ENCODE measurements at places on chromosomes 4 and X.

DNA sequence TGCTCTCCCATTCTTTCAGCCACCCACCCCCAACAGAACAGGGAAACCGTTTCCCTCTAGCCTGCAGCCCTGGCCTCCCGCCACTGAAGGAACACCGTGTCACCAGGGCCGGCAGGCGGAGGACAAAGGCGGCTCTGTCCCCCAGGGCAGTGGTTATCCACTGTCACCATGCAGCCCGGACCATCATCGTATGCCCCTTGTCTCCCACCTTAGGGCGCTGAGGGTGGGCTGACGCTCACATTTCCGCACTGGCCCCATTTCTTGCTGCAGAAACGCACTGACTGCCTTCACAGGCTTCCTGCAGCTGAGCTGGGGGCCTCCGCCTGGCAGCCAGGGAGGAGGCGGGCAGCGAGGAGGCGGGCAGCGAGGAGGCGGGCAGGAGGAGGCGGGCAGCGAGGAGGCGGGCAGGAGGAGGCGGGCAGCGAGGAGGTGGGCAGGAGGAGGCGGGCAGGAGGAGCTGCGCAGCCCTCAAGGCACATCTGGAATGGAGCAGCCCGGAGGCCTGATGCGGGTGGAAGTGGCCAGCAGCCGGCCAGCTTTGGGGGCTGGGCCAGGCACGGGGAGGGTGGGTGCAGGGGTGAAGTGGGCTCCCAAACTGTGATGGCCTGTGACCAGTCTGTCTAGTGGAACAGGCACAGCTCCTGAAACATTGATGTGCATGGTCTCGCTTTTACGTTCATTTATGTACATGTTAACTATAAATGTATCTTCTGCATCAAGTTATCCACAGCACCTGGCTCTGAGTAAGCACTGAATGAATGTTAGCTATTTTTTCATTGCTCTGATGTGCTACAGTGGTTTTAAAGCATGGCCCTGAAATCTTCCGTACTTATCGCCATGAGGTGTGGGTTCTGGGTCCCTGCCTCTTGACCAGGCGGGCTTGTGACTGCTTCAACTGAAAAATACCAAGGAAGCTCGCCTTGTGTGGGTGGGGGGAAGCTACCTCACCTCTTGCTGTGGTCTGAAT is 20.6 kb upstream of the KIAA0232 start:
- no peak for DNase-seq

DNA sequence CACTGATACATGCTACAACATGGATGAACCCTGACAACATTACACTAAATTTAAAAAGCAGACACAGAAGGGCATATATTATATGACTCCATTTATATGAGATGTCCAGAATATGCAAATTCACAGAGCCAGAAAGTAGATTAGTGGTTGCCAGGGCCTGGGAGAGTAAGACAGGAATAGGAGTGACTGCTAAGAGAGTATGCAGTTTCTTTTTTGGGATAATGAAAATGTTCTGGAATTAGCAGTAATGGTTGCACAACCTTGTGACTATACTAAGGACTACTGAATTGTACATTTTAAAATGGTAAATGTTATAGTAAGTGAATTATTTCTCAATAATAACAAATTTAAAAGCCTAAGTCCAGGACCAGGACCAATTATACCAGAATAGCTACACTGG is 29.5 kb upstream of the NUP54 start:
- no peak for DNase-seq

DNA sequence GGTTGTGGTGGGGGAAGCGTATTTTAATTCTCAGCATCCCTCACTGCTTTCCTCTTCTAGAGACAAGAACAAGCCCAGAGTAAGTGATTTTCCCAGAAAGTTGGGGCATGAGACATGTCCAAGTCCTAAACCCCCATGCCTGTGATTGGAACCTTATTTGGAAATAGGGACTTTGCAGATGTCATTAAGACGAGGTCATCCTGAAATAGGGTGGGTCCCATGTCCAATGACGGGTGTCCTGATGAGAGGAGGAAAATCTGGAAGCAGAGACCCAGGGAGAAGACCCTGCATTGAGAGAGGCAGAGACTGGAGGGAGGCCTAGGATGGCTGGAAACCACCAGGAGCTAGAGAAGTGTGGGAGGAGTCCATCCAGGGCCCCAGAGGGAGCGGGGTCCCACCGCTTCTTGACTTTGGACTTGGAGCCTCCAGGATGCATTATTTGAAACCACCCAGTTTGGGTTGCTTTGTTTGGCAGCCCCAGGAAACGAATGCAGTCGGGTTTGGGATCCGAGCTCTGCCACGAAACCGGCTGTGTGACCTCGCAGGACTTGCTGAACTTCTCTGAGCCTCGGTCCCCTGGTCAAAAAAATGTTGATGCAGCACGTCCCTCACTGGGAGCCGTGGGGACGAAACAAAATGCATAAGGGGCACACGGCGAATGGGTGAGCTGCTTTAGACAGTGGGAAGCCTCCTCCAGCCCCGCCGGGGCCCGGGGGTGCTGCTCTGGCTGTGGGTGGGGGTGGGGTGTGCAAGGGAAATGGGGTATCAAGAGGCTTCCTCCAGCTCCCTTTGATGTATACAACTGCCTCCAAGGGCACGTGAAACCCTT is 113.9 kb downstream of the CPZ start:
- no peak for DNase-seq

GRCh38 chr4:18405054-18405453 is 383.5 kb upstream of the LCORL start:
- no peak for DNase-seq

DNA sequence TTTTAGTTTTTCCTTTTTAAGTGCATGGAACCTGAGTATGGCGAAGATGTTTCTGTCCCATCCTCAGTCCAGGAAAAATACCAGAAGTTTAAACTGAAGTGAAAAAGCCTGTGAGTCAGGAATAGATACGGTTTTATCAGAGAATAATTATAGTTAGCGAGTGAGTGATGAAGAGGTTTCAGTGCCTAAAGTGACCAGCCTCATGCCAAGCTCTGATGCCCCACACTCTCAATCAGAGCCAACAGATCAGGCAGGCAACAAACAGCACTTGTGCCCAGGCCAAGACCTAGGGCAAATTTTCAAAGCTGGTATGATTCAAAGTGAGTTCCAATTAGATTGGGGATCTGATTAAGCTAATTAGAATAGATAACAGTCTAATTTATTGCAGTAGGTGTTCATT is 212.8 kb upstream of the NRK start:
- no peak for DNase-seq
